ENCODE measurements at places on chromosomes 2 and 18. TPM values are rescaled to one million over a fixed set of nuclear protein-coding genes. Genes with fewer than 3 reads are reported as not detected.

FAM237A gene
- total RNA-seq = not detected

CD28 gene
- 58.9 TPM for total RNA-seq

TTN gene
- 13.5 TPM for total RNA-seq

DNA sequence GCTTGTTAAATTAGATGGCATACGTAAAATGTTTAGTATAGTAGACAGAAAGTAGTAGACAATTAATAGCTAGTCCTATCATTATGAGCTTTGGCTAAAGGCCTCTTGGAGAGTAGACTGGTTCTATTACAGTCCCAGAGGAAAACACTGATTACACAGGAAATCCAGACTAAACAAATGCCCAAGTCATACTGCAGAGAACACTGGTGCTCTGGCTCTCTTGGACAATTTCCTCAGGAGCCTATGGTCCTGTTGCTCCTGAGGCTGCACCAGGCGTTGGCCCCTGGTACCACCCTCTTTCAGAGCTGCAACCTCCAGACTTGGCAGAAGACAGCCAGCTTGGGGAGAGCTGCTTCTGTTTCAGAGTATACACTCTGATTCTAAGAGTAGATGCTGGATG, 41.8 kb downstream of the STAT1 start:
- no peak for DNase-seq

- DNase-seq = no peak
These were observed 16.2 kb downstream of the TRIP12 start for GRCh38 chr2:229905601-229906000.

GRCh38 chr2:101762451-101763171, 65.1 kb downstream of the MAP4K4 start:
- DNase-seq = no peak

GRCh38 chr2:100544911-100545596, 17.7 kb upstream of the PDCL3 start:
- DNase-seq = no peak

GRCh38 chr18:76395609-76396008, 99.4 kb downstream of the ZNF516 start:
- DNase-seq = no peak

DNA sequence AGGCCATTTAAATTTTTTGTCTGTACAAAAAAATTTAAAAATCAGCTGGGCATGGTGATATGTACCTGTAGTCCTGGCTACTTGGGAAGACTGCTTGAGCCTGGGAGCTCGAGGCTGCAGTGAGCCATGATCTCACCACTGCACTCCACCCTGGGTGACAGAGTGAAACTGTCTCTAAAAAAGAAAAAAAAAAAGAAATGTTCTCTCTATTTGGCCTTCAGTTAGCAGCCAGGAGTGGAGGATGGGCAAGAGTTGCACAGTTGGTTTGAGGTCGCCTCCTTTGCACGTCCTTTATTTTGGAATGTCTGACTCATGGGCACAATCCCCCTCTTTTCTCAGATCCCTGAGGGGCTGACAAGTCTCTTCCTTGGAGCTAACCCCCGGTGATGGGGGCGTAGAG, 26.3 kb downstream of the ITM2C start:
- peak; percentile 20 for DNase-seq

DNA sequence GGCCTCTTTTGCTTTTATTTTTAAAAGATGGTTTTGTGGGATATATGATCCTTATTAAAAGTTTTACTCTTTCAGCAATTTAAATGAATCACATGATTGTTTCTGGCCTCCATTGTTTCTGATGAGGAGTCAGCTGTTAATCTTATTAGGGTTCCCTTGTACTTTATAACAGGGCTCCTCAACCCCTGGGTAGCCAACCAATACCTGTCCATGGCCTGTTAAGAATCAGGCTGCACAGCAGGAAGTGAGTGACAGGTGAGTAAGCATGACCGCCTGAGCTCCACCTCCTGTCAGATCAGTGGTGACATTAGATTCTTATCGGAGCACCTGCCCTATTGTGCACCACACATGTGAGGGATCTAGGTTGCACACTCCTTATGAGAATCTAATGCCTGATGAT, 45.1 kb upstream of the FAM98A start:
- DNase-seq = no peak

Measured in activated naive CD8-positive, alpha-beta T cell treated with anti-CD3 and anti-CD28 coated beads, Interleukin-2, amount 10 ng/mL, durations not matched to agents 7 days and 5 days (primary cell).